Fibroblast of skin of left biceps (primary cell): ENCODE measurements at places on chromosomes 1 and 21.
A peak's percentile ranks its signal among the peaks of the same experiment; 100 is the strongest.

DNA sequence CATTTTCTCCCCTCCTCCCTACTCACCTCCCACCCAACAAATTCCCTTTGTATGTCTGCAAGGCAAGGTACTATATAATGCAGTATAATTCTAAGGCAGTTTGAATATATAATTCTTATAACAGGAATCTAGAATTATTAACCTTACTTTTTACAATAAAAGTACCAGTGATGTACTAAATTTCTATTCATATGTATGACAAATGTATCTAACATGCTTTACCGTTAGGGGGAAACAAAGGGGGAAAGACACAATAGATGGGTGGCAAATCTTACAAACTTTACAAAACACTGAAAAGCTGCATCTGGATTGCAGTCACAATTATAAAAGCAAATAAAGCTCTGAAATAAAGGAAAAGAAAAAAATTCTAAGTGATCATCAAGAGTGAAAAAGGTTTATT, 2.3 kb downstream of the PIK3R3 start:
- no peak for DNase-seq

GRCh38 chr1:160116283-160117147, 956 bp downstream of the ATP1A2 start:
- DNase-seq, result no peak

GRCh38 chr21:35416866-35417489, 367.9 kb upstream of the RUNX1 start:
- no peak for DNase-seq

GRCh38 chr1:205656236-205656635, 24.1 kb downstream of the SLC45A3 start:
- DNase-seq, result no peak

- no peak for DNase-seq
These were observed 264.2 kb downstream of the HMCN1 start for GRCh38 chr1:185998391-185998790.

- no peak for DNase-seq
These were observed 953 bp downstream of the TRIM46 start for GRCh38 chr1:155174324-155175280.

GRCh38 chr21:35368326-35368725, 319.2 kb upstream of the RUNX1 start:
- DNase-seq, result no peak

DNA sequence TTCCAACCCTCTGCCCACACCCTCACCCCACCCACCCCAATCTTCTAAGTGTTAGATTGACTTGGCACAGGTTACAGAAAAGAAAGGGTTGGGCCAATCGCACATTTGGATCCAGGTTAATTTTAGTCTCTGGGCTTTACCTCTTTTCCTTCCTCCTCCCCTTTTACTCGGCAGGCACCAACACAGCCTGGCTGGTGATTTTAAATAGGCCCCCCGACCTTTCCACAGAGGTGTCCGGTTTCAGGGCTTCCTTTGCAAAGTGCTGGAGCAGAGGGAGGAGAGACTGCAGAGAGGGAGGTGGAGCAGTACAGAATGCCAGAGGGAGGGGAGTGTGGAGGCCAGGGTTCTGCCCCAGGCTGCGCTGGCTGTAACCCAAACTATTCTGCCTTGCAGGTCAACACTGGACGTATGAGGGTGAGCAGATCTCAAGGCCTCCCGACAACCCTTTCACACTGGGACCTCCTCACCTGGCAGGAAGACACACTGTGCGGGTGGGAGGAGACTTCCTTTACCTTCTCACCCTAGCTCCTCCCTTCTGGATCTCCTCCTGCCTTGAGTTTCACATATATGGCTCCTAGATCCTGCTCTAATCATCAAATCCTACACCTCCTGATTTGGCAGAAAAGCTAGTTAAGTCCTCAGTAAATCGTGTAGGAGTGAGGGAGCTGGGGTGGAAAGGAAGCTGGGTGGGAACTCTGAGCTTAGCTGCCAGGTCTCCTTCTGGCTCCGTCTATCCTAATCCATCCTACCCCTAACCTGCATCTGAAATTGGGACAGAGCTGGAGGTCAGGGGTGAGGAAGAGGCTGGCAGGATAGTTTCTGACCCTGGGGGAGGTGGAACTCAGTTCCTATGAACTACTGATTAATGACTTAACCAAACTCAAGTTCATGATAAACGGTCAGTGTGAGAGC, 2.4 kb downstream of the CA14 start:
- no peak for DNase-seq

GRCh38 chr1:186672131-186672530, 8.1 kb downstream of the PTGS2 start:
- no peak for DNase-seq

DNA sequence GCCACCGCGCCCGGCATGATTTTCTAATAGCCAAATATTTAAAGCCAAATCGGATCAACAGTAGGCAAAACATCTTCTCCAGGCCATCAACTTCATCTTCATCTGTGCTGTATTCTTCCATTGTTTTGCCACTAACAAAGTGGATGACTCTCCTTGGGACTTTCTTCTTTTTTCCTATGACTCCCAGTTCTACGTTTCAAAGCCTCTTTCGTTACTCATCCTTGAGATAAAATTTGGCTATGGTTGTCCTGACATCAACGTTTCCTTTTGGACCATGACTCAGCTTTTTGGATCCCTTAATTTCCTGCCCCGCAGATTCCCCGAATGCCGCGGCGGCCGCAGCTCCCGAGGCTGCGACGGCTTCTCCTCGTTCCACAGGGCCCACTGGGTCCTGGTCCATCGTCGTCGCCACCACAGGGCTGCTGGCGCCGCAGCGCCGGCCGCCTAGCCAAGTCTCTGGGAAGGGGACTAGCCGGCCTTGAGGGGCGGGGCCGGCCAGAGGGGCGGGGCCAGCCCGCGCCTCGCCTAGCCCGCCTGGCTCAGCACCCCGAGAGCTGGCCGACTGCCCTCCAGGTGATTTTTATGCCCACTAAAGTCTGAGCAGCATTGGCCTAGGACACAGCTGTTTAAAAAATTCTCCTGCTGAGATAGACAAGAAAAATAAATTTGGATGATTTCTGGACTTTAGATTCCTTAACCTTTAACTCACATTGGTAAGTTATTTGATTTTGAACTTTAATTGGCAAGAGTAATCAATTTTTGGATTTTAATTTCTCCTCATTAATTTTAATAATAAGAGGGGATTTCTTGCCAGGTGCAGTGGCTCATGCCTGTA, 93.9 kb downstream of the ADCY10 start:
- DNase-seq, result peak; percentile 87

DNA sequence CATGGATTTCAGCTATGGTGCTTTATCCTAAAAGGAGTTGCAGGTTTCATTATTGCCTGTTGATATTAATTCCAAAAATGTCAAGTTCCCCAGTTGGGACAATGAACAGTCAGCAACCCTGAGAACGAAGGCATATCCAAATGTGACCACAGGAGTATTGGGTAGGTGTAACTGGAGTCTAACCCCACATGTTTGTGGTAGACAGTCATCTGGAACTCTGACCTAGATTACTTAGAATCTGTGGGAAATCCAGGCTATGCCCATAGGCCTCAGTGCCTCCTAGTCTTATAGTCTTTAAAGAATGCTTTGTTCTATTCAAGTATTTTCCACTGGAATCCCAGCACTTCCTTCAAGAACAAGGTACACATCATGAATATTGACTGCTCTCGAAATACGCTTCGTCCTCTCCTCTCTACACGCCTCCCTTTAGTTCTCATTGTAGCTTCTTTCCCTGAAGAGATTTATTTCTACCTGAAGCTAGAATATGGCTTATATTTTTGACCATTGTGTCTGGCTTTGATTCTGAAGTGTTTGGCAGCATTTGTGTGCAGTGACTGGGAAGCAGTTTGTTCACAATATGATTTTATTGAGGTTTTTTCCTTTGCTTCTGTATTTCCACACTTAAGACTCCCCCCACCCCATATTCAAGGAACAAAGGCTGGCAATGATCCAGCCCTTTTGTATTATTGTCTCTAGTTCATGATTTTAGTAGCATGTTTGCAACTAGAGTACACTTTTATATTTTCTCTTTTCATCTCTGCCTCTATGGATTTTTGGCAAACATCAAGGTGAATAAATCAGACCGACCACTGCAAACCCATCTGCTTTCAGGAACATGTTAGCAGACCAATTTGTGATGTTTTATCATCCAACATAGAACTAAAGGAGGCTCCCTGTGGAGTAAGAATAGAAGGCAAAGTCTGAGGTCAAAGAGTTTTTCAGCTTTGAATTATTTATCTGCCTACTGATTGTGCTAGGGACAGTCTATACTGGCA, 178.6 kb downstream of the GPR52 start:
- no peak for DNase-seq

GRCh38 chr1:171421413-171422020, 63.8 kb upstream of the PRRC2C start:
- no peak for DNase-seq

DNA sequence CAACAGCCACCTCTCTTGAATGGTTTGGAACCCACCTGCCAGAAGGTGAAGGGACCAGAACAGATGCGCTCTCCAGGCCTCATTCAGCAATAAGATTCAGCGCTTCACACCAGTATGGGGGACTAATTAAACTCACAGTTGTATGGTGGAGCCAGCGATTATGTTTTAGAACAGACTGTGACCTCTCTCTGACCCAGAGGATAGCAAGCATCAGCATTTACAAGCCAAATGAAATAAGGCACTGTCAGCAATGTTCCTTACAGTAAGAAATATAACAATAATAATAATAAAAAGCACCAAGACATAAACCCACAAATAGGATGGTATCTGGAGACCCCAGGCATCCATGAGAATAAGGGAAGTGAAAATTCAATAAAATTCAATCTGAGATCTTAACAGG, 6.9 kb upstream of the CDC42BPA start:
- no peak for DNase-seq

- DNase-seq, result no peak
These were observed 22.5 kb upstream of the PLA2G2E start for GRCh38 chr1:19945914-19946313.

- DNase-seq, result no peak
These were observed 80.3 kb downstream of the PROX1 start for GRCh38 chr1:214067853-214068703.
